ENCODE measurements at places on chromosomes 12 and 14.

- DNase-seq = peak; percentile 23
Observed at GRCh38 chr14:71566276-71566675, 366.0 kb upstream of the RGS6 start.

GRCh38 chr12:118685983-118686607, 295.2 kb upstream of the SRRM4 start:
- DNase-seq = peak; percentile 78

DNA sequence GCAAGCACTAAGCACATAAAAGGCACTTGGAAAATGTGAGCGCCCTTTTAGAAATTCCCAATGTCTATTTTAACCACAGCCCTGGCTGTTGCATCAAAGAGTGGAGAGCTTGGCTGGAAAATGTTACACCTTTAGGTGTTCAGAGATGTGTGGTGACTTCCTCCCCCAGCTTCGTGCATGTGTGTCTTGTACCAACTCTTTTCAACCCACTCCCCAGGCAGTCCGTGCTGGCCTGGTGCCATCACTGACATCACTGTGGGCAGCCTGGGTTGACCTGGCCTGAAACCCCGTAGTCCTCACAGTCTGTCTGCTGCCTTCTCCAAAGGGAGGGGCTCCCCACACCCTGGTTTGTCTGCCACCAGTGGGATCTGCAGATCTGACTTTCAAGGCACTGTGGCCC, 101.8 kb downstream of the SCARB1 start:
- DNase-seq = no peak

DNA sequence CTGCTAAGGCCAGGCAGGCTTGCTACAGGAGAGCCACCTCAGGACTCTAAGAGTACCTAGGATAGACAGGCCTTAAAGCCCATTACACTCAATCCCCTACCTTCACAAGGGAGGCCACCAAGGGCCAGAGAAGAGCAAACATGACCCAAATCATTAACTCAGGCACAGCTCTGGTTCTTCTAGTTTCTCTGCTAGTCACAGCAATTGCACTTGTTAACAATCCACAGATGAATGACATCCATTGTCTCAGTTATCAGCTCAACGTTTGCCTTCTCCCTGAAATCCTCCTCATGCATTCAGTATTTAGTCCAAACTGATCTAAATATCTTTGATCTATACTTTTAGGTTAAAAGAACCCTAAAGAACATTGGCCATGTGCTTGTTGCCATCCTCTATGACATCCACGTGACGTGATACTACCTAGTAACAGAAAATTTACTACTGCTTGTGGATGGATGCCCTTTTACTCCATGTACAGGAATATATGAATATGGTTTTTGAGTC, 164.5 kb downstream of the STXBP6 start:
- DNase-seq = no peak

GRCh38 chr14:24149302-24149969, 2.1 kb downstream of the RNF31 start:
- no peak for DNase-seq

GRCh38 chr12:98653866-98654493, 8.9 kb downstream of the APAF1 start:
- DNase-seq = peak; percentile 72

GRCh38 chr14:104747876-104748275, 5.1 kb upstream of the SIVA1 start:
- DNase-seq = no peak

- DNase-seq = no peak
Observed at GRCh38 chr12:125166041-125166440, 100.8 kb downstream of the AACS start.

GRCh38 chr12:101117842-101118241, 92.2 kb downstream of the SLC5A8 start:
- no peak for DNase-seq

DNA sequence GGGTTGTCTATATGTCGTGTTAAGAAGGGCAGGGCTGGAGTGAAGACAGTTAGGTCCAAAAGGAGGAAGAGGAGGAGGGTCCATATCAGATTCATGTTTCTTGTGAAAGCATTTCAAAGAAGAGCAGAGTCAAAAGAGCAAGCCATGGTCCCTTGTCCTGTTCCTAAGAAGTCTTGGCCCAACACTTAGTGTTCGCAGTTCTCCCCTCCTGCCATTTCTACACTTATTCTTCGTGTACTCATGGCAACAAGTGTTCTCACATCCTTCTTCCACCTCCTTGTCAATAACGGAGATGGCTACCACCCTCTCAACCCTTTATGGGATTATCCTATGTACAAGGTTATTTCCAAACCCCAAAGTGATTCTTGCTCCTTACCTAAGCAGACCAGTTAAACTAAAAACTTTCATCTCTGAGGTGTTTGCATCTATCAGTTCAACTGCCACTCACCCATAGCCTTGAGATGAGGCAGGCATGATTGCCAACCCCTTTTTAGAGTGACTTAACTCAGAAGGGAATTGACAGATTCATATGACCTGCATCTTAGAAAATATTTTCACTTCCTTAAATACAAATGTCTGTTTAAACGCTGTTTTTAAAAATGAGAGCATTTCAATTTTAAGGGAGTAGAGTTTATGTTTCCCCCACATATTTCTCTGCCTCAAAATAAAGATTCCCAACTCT, 19.8 kb upstream of the RNASE2 start:
- DNase-seq = no peak

GRCh38 chr12:80189241-80189640, 89.9 kb downstream of the OTOGL start:
- DNase-seq = no peak

DNA sequence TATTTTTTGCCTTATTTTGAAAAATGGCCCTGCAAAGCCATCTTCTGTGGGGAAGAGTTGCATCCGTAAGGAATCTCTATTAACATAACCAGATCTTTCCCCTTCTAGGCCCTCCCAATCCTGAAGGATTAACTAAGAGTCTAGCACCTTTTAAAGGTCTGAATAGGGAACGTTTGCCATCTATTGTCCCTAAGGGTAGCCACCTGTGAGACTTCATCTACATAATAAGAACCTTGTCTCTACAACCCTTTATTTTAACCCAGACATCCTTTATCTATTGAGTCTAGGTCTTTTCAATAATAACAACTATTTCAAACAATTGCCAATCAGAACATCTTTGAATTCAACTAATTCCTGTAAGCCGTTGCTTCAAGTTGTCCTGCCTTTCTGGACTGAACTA, 4.4 kb downstream of the EDDM3B start:
- DNase-seq = no peak

GRCh38 chr12:51401020-51401419, 9.8 kb upstream of the GALNT6 start:
- DNase-seq = peak; percentile 53

DNA sequence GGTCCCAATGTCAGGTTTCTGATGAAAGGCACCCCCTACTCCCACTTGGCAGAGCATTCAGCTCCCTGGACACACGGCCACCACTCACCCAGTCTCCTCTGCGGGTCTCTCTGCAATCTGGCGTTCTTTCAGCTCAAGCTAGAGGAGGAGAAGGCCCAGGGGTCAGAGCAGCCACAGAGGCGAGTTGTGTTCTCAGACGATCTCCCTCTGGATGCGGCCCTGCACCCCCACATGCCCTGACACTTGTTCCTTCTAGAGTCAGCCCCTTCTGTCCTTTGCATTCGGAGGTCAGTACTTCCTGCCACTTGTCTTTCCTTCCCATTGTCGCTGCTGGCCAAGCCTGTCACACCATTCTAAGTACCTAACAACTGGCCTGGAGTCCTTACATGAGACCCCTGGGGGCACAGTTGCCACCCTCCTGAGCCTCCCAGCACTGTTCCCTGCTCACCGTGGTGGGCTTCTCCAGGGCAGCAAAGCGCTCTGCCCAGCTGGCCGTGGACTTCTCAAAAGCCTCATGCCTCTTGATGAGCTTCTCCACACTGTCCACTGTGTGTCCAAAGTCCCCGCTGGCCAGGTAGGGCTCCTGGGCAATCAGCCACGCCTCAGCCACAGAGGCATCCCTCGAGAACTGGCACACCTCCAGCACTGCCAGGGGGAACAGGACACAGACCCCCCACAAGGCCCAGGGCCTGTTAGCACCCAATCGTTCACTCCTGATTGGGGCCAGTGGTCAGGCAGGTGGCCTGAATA, 63.2 kb downstream of the PLEKHG3 start:
- no peak for DNase-seq

DNA sequence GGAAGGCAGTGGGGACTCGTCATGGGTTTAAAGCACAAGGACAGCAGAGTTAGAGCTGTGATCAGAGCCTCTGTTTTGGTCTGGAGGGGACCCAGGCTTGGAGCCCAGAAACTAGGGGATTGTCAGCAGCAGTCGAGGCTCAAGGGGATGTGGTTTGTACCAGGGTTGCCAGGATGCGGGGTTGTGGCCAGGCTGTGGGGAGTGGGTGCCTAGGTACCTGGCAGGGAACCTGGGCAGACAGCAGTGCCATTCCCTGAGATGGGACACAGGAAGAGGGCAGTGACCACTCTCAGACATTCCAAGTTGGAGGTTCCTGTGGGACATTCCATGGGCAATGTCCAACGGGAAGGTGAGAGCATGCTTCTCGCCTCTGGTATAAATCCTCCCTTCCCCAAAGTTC, 222.3 kb downstream of the SLC41A2 start:
- no peak for DNase-seq

DNA sequence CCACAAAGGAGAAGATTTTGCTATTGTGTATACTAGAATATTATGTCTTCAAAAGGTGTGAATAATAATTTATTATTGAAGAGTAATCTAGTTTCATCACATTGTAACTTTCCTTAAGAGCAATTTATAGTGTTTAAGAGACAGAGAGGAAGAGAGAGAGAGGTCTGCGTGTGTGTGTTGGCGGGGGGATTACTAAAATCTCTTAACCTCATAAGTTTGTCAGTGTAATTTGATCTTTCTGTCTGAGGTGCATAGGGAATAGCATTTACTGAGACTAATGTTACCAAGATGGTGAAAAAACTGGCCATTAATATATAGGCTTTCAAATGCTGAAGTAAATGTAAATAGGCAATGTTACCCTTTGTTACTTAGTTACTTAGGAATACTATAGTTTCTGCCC, 48.2 kb upstream of the BTG1 start:
- DNase-seq = no peak

DNA sequence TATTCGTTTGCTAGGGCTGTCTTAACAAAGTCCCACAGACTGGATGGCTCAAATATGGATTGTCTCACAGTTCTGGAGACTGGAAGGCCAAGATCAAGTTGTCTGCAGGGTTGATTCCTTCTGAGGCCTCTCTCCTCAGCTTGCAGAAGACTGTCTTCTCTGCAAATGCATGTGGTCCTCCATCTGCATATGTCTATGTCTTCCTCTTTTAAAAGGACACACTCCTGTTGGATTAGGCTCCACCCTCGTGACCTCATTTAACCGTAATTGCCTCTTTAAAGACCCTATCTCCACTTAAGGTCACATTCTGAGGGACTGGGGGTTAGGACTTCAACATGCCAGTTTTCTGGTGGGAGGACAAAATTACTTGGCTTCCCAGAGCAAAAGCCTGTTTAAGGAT, 123.3 kb downstream of the SLC38A6 start:
- DNase-seq = no peak

DNA sequence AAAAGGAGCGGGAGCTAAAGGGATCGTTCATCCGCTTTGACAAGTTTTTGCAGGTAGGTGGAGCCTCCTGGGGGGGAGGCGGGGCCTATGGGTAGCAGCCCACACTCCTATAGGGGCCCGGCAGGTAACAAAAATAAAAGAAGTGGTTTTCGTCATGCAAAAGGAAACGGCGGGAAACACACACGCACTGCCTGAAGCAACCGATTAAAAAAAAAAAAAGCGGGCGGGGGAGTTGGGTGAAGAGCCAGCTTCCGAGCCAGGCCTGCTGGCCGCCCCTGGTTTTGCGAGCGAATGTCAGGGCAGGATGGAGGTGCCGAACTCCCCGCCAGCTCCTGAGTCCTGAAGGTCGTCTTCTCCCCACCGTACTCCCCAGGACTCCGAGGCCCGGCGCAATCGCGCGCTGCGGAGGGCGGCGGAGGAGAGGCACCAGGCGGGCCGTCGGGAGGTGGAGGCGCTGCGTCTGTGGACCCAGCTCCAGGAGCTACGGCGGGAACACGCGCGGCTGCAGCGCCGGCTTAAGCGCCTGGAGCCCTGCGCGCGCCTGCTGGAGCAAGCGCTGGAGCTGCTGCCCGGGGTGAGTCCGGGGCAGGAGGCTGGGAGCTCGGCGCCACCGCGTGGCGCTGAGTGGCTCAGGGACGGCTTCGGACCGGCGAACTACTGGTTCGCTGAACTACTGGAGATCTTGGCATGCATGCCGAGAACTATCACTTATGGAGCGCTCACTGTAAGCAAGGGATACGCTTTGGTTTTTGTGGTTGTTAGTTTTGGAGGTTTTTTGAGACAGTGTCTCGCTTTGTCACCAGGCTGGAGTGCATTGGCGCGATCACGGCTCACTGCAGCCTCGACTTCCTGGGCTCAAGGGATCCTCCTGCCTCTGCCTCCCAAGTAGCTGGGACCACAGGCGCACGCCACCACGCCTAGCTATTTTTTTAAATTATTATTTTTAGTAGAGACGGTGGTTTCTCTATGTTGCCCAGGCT, 3.6 kb downstream of the CFAP73 start:
- peak; percentile 78 for DNase-seq

GRCh38 chr12:132986885-132987225, 688 bp downstream of the ZNF26 start:
- peak; percentile 0 for DNase-seq

- DNase-seq = no peak
Observed at GRCh38 chr14:90727082-90727481, 89.1 kb downstream of the TTC7B start.

- DNase-seq = no peak
Observed at GRCh38 chr12:51183816-51184215, 10.9 kb upstream of the TFCP2 start.

GRCh38 chr14:40847480-40847879, 759.2 kb upstream of the LRFN5 start:
- DNase-seq = no peak

- no peak for DNase-seq
Observed at GRCh38 chr14:71135496-71135895, 228.2 kb downstream of the PCNX1 start.
